ENCODE measurements at places on chromosomes 12 and 14.

- no peak for DNase-seq
Observed at GRCh38 chr12:89470741-89471509, 53.7 kb downstream of the GALNT4 start.

DNA sequence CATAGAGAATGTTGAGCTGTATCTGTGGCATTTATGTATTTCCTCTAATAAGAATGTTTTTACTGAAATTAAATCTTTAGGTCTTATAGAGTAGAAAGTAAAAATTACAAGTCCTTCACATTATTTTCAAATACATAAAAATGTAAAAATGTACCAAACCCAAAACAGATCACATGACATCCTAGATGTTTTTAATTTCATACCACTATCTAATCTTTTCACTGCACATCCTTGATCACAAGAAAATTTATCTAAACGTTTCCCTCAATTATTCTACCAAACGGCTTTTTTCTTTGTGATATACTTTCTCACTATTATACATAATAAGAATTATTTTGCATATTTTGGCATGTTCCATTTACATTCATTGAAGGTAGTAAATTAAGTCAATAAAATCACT, 18.3 kb downstream of the SGPP1 start:
- DNase-seq, result no peak

DNA sequence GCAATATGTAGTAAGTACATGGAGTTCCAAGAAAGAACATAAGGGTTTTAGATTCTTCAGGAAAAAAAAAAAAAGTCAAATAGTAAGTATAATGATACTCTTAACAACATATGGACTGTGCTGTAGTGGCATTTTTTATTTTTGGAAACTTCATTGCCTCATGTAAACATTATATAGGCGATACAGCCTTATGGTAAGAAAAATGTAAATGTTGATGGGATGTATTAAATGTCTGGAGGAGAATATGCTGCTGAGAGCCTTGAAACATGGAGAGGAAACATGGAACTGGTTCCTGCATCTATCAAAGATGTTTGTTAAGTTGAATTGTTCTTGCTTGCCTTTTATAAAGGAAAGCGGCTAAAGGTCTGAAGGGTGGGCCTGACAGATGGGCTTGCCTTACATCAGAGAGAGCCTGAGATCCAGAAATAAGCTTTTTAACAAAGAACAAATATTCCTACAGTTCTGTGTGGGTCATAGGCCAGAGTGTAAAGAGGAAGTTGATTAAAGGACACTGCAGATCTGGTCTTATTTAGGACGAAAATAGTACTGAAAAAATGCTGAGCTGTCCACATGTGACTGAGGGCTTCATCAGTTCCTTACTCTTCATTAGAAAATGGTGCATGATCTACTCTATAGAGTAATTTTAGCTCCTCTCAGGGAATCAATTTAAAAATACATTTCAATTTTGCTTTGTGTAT, 448.1 kb upstream of the DCN start:
- DNase-seq, result no peak

DNA sequence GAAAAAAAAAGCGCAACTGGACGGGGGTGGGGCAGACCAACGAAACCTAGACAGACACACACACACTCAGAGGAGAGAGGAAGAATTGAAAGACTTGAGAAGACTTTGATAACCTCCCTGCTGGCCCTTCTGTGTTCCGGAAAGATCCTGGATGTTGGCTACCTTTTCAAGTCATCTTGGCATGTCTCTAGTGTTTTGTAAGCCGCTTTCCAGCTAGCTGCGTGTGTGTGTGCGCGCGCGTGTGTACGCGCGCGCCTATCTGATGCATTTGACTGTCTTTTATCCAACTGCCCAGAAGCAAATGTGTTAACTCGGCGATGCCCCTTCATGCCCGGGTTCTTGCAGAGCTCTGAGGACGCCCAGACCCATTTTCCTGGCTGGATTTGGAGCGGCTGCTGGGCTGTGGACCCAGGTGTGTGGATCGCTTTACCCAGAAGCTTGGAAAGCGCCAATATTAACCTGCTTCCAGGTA, 664 bp downstream of the LRFN5 start:
- DNase-seq, result no peak

- DNase-seq, result no peak
Observed at GRCh38 chr12:92268946-92269345, 123.3 kb upstream of the BTG1 start.

GRCh38 chr12:6852651-6853354, 853 bp downstream of the USP5 start:
- DNase-seq, result no peak

DNA sequence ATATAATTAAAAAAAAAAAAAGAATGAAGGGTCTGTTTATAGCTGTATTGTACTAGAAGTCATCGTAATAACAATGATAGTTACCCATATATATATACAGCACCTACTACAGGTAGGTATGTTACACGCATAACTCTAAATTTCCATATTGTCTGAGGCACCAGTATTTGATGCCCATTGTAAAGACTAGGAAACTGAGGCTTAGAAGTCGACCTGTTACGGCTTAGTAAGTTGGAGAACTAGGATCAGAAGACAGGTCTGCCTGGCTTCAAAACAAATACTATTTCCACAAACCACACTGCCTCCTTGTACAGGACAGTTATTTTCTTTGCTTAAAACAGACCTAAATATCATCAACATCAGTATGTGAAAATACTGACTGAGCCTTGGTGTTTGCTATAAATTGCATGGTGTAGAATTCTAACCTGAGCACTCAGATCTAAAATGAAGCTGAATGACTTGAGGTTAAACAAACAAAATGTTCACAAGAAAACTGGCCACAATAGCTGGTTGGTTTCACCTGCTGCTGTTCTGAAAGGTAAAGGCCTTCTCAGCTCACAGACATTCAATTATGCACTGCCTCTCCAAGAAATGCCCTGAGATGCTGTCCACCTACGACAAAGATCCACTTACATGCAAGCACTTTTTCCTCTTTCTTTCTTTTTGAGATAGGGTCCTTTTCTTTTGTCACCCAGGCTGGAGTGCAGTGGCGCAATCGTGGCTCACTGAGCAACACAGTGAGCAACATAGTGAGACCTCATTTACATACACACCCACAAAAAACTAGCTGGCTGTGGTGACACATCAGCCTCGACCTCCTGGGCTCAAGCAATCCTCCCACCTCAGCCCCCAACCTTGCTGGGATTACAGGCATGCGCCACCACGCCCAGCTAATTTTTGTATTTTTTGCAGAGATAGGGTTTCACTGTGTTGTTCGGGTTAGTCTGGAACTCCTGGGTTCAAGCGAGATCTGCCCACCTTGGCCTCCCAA, 35.7 kb downstream of the SSH1 start:
- no peak for DNase-seq

- DNase-seq, result no peak
Observed at GRCh38 chr14:24233538-24233866, 773 bp downstream of the GMPR2 start.

- no peak for DNase-seq
Observed at GRCh38 chr12:88951177-88951576, 370.9 kb upstream of the KITLG start.

GRCh38 chr12:55934773-55935172, 3.8 kb downstream of the DGKA start:
- no peak for DNase-seq

DNA sequence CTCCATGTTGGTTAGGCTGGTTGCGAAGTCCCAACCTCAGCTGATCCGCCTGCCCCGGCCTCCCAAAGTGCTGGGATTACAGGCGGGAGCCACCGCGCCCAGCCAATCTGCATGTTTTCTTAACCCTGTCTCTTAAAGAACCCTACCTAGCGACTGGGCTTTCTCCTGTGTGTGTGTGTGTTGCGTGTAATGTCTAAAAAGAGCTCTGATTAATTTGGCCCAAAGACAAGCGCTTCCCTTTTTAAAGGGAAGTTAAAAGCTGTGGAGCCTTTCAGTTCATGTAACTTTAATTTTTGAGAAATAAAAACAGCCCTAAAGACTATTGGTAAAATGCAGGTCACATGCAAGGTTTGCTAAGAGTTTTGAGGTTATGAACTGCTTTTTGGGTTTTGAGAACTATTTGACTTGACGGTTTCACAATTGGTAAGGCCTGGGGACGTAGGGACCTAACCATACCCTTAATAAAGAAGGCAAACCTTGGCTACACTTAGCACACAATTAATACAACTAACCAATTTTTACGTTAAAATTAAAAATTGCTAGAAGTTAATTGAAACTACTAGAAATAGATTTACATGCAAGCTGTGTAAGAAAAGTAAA, 103.2 kb downstream of the KCNMB4 start:
- DNase-seq, result no peak

DNA sequence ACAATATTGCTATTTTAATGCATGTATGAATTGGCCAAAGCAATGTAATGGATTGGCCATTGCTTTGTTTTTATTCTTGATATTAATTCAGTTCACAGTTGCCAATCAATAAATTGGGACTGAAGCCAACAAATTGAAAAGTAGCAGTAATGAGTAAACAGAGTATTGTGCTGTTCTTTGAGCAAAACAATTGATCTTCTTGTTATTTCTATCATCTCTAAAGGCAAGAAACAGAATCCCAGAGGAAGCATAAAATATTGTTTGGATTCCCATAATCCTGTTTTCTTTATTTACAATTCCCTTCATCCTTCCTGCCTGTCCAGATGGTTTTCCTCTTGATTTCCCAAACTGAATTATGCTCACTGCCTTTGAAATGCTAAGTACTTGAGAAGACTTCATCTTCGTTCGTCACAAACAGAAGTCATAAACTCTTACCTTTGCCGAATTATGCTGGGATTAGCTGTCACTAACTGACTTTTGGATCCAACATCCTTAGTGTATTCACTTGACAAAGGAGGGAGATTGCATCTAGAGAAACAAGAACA, 85.9 kb downstream of the ST8SIA1 start:
- DNase-seq, result no peak

- no peak for DNase-seq
Observed at GRCh38 chr12:42936991-42937390, 347.4 kb upstream of the PRICKLE1 start.

DNA sequence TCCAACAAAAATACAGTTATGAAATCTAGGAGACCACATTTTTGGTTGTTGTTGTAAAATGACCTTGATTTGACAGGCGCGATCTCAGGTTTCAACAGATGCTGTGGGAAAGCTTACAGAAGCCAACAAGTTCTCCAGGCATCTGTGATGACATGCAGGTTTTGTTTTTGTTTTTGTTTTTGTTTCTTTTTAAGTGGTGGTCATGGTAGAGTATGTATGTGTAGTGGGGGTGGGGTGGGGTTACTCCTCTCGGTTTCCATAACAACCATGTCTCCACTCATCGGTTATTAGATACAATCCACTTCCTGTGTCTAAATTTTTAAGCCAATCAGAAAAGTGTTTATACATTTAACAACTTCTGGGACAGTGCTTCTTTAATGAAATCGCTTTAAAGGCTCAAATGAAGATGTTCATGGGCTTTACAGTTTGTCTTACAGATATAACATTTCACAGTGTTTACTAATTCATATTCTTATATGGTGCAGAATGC, 199.9 kb upstream of the FOXN3 start:
- no peak for DNase-seq

DNA sequence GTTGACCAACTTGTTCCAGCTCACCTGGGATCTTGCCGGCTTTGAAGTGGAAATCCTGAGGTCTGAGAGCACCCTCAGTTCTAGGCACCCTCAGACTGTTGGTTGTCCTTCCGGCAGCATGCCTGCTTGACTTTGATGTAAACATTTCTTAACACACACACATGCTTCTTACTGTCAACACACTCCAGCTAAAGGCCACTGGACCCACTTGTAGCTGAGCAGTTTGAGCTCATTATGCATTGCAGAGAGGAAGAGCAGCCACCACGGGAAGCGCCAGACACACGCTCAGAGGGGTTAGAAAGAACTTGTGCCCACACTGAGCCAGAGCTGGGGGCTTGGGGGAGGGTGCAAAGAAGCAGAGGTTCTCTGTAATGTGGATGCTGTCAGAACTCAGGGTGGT, 55.8 kb downstream of the TNFAIP2 start:
- no peak for DNase-seq

- DNase-seq, result no peak
Observed at GRCh38 chr14:93720981-93721483, 67.3 kb downstream of the PRIMA1 start.

GRCh38 chr14:90382491-90383125, 14.2 kb upstream of the CALM1 start:
- no peak for DNase-seq

- DNase-seq, result no peak
Observed at GRCh38 chr12:3417113-3417512, 73.9 kb upstream of the PRMT8 start.

DNA sequence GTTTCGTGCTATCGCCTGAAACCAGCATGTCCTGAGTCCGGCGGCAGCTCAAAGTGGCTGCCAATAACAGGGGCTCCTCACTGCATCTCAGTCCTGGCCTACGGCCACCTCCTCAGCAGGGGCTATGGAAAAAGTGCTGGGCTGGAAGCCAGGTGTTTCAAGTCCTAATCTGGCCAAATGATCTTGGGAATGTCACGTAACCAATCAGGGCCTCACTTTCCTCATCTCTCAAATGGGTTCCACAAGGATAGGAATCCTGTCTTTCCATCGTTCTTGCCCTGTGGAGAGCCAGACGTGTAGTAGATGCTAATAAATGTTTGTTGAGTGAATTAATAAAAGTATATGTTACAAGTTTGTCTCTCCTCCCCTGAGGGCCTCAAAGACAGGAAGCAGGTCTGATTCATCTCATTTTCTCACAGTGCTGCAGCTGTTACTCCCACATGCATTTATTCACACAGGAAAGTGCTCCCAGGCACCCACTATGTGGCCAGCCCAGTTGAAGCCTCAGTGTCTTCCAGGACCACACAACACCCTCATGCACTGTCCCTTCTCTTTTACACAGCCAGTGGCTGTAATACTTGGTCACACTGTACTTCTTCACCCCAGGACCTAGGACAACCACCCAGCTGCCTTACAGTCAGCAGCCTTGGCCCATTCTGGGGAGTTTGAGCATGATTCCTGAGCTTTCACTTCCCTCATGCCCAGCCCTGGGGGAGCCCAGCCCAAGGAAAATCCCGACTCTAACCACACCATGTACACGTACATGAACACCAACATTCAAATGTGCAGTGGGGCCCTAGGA, 5.0 kb downstream of the CMKLR1 start:
- DNase-seq, result no peak

GRCh38 chr14:104600805-104601204, 3.8 kb downstream of the TMEM179 start:
- no peak for DNase-seq

DNA sequence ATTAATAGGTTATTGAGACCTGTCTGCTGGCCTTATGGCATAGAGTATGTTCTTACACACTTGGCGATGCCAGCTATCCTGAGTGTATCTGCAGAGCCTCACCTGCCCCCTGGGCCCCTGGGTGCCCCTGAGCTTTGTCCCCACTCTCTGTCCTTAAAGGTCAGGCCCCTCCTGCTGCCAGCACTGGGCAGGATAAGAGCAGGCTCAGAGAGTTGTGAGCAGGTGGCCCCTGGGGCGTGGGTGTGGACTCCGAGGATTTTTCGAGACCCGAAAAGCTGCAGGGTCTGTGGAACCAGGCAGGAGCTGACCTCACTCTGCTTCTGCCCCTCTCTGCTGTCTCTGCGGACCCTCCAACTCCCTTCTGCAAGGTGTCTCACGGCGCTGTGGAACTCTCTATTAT, 8.2 kb downstream of the HIP1R start:
- DNase-seq, result no peak
